Activated CD8-positive, alpha-beta memory T cell treated with anti-CD3 and anti-CD28 coated beads, Interleukin-2, amount 50 U/mL, for 4 hours (primary cell): ENCODE measurements at places on chromosomes 3 and 15.

DNA sequence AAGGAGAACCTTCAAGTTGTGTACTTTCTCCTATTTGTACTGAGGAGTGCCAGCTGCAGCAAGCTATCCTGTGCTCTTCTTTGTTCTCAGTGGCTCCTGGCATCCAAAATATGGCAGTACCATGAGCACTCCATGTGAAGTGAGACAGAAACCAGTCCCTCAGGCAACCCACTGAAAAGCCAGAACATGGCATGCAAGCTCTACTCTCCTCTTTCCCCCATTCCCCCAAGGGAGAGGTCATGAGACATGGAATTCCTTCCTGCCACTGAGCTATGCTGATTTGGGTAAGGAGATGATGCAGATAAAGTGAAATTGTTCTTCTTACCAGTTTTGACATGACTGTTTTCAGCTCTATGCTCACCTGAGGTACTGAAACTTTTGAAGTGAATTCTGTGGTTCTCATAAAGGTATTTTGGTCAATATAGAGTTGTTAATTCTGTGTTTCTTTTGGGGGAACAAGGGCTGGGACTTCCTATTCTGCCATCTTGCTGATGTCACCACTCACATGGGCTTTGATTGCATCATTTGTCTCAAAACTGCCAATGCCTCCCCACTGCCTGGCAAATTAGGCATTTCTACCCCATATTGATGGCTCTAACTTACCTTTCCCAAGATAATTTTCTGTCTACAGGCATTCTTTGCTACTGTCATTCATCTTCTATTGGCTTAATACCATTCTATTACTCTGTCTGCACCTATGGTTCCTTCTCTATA, 22.8 kb upstream of the CEP152 start:
- no peak for DNase-seq

DNA sequence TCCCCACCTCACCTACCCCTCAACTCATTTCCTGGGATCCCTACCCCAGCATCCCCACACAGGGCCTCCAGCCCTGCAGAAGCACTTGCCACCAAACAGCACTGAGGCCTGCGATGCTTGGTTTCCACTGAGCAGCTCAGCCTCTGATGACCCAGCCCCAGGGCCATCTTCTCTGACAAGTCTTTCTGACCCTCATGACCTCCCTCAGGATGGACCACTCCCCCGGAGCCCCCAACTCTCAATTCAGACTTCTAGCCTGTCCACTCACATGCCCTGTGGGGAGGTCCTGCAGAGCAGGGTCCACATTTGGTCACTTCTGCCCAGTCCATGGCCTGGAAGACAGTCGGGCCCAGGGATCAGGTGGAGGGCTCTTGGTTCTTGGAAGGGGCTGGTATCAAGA, 63.4 kb upstream of the SPATA12 start:
- no peak for DNase-seq

- DNase-seq, result no peak
Observed at GRCh38 chr3:149820183-149820582, 7.2 kb downstream of the RNF13 start.

DNA sequence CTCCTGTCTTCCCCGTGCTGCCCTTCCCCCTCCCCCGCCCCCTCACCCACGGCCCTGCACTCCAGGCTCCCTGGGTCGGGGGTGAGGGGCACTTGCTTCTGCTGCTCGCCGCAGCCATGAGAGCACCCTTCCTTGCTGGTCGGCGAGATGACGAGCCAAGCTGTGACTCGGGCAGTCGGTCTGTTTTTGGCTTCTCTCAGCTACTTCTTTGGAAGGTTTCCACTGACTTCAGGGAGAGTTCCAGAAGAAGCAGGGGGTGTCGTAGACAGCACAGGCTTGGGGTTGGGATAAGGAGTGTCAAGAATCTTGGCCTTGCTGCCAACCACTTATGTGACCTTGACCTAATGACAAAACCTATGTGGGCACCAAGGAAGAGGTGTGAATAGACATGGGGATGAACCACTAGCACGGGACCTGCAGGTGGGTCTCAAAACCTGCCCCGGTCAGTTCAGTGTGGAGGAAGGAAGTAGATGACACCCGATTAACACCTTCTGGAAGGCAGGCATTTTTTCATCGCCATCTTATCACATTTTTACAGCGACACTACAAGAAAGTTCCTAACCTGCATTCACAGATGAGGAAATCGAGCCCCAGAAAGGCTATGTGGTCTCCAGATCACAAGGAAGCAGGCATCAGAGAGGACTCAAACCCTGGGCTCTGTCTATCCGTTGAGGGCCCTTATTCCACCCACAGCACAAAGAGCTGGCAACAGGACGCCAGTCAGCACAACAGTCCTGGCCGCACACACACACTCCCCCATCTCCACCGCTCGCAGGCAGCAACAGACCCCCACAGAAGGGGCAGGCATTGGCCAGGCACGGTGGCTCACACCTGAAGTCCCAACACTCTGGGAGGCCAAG, 120.9 kb downstream of the LIPC start:
- DNase-seq, result no peak

DNA sequence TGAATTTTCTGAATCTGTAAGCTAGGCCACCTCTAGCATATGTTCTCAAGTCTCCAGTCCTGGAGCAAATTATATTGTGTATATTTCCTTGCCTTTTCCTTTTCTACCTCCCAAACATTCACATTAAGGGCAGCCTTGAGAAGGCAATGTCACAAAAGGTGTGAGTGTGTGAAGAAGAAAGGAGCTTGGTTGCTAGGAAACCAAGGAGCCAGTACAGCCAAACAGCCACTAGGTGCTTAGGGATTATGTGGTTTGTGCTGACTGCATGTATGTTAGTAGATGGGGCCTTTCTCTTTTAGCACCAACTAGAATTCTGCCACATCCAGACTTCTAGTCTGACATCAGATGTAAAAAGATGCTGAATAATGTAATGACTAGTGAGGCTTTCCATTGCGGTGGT, 118.8 kb upstream of the DAZL start:
- no peak for DNase-seq

GRCh38 chr3:182390421-182390820, 402.9 kb upstream of the ATP11B start:
- no peak for DNase-seq

DNA sequence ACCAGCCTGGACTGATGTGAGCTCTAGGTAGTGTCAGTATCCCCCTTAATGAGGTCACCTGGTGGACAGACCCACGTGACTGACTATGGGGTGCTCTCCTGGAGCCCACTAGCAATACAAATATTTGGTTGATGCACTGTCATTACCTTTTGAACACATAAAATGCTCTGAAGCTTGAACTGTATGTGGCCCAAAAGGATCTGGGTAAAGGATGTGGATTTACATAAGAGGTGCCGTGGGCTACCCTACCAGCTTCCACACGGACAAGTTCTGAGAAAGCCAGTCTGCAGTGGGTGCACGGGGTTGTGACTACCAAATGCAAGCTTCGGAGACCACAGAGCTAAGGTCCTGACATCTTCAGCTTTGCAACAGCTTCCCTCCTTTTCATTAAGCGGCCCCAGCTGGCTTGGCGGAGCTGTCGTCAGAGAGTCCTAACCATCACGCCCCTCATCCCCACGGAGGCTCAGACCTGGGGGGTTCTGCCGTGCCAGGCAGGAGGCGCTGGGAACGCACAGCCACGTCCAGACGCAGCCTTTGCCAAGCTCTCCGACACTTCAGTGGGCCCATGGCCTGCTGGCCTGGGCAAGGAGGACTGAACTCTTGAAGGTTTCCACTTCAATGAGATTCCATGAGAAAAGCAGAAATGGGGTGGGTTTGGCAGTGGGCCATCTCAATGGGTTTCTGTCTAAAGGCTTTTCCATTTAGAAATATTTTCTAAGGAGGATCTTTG, 228.3 kb downstream of the ADAMTS17 start:
- DNase-seq, result no peak

GRCh38 chr3:55605443-55606236, 118.5 kb upstream of the WNT5A start:
- no peak for DNase-seq

DNA sequence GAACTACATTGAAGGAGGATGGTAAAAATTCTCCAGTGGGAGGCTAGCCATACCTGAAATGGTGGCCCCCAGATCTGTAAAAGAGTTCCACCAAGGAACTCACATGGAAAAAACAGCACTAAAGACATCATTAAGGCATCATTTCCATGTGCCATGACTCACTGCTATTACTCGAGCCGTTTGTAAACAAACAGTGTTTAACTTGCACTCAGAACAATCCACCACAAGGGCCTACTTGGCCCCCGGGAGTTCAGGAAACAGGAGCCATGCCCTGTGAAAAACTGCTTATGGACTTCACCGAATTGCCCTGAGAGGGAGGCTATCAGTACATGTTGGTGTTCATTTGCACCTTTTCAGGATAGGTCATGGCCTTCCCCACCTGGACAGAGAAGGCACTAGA, 18.2 kb downstream of the CCR4 start:
- DNase-seq, result no peak

GRCh38 chr3:42195879-42196330, 70.1 kb downstream of the CCK start:
- DNase-seq, result no peak

GRCh38 chr15:34588046-34588674, 4.7 kb upstream of the GOLGA8B start:
- peak; percentile 64 for DNase-seq

DNA sequence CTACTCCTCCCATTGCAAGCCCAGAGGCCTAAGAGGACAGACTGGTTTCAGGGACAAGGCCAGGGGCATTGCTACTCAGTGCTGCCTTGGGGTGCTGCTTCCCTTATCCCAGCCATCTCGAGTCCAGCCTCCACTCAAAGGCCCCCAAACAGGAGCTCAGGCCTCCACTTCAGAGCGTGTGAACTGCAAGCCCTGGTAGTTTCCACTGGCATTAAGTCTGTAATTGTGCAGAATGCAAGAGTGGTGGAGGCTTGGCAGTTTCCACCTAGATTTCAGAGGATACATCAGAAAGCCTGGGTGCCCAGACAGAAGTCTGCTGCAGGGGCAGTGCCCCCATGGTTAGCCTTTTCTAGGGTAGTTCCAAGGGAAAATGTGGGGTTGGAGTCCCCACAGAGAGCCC, 192.8 kb upstream of the ST8SIA2 start:
- DNase-seq, result no peak

DNA sequence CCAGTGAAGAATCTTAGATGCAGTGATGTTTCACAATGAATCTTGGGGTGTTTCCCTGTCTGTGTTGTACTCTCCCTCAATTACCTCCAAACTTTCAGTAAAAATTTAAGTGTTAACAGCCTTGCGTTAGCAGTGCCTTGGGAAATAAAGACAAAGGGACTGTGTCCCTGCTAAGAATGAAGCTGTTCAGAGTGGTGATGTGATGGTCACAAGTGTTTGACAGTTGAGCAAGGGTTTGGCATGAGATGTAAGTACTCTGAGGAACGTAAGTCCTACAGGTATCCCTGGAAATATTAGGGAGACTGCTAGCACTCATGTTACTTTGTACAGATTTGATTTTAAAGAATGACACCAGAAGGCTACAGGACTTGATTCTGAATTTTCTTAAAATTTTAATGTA, 304.3 kb upstream of the DPH6 start:
- no peak for DNase-seq
